ENCODE measurements at places on chromosomes 6 and 20.

DNA sequence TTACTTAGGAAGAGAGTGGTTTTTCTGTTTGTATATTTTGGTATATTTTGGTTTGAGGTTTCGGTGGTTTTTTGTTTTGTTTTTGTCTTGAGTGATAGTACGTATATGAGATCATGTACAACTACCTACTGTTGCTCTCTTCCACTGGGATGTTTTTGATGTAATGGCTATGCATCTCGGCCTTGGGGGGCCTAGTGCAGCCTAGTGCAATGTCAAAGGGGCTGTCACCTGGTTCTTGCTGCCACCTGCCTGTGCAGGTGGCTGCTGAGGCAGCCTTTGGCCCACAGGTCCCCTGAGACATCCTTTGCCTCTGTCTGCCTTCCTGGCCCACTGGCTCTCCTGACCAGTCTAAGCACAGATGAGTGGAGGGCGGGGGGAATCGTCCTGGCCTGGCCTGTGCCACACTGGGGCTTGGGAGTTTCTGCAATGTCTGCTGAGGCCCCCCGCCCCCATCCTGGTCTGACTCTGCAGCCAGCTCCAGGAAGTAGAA is 546.6 kb downstream of the CD83 start:
- DNase-seq: no peak

GRCh38 chr6:37202788-37203491 is 33.0 kb downstream of the PIM1 start:
- no peak for DNase-seq

DNA sequence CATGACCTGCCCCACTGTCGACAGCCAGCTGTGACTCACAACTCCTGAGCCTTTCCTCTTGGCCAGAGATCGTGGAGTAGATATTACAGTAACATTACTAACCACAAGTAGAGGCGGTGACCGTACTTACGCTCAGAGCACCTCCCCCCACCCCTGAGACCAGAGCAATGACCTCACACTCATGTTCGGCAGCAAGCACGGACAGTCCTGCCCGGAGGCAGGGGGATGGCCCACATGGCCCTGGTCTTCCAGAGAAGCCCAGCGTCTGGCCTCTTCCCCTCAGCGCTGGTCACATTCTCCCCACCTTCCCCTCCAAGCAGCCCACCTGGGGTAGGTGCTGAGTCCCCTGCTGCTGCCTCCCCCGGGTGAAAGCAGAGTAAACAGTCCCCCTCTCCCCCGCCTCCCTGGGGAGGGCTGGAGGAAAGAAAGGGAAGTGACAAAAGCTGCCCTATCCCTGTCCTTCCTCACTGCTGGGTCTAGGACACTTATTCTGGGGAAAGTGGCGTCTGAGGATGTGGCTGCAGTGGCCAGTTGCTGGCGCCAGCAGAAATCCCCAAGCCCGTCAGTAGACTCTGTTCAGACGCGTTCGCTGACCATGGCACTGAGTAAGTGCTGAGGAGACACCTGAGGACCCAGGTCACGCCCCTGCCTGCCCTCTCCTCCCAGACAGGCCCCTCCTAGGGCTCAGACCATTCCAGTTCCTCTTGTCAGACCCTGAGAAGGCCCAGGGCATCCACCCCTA is 68.5 kb downstream of the MRPL14 start:
- no peak for DNase-seq

DNA sequence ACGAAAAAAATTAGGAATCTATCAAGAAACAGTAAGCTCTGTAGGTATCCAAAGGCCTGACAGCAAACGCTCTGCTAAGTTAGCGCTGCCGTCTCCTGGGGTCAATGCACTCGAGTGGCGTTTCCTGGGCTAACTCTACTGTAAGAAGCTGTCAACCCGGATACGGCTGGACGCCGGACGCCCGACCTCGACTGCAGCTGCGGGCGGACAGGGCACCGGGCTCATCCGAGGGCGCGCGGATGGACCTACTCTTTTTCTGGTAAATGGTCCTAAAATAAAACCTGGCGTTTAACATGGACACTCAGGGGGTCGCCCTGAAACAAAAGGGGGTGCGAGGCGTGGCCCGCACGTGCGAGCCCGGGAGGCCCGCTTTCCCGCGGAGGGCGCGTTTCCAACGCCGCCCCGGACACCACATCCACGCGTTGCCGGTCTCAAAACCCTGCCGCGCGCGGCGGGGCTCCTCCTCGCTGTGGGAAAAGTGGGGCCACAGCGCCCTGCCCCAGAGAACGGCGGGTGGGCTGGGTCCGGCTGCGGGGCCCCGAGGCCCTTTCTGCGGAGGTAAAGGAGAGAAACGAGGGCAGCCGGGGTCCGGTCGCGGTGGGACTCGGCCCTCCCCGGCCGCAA is 537 bp downstream of the TCP1 start:
- DNase-seq: peak; percentile 53

DNA sequence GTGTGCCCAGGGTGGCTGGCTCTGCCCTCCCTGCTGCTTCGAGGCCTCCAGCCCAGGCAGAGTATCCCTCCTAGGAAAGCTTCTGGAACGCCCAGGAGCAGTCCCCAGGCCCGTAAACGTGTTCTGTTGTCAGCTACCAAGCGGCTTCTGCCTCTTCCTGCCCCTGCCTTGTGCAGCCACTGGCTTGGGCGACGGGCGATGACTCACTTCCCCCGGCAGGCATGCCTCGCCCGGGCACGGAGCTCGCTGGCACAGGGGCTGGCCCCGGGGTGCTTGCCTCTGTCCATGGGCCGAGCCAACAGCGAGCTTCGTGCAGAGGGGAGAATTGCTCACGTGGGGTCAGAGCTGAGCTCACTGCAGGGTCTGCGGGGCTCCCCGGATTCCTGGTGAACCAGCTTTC is 86.7 kb upstream of the THBS2 start:
- DNase-seq: no peak

GRCh38 chr20:378961-379336 is 1.6 kb upstream of the TRIB3 start:
- DNase-seq: no peak

GRCh38 chr6:42304053-42304712 is 86.5 kb upstream of the MRPS10 start:
- no peak for DNase-seq

GRCh38 chr20:37223053-37223452 is 38.6 kb downstream of the GHRH start:
- peak; percentile 83 for DNase-seq

DNA sequence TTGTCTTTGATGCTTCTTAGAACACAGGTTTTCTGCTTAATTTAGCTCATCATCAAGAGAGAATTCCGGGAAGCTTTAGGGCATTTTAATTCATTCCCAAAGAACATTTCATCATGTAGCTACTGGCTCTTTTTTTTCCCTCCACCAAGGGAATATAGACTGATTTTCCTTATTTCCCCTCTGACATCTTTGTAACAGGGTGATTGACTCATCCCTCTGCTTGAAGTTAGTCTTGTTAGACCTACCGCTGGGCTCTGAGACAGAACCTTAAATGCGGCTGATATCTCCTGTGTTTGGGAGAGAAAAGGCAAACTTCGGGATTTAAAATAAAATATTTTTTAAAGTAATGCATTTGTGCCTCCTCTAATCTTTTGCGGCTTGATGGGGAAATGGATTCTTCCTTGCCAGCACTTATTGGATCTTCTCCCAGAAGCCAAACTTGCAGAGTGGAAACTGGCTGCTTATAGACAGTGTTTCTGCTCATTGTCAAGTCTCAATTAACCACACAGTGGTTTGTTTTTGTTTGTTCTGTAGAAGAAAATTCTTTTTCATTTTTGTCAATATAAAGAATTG is 272.7 kb upstream of the PLCB4 start:
- DNase-seq: no peak

GRCh38 chr20:50484271-50484976 is 25.8 kb upstream of the PTPN1 start:
- no peak for DNase-seq

GRCh38 chr6:163691049-163691448 is 276.5 kb downstream of the QKI start:
- DNase-seq: no peak

GRCh38 chr6:39266782-39267355 is 37.6 kb upstream of the KCNK5 start:
- no peak for DNase-seq

- no peak for DNase-seq
Measured at GRCh38 chr20:60812561-60812960, 439.5 kb upstream of the CDH4 start.

- no peak for DNase-seq
Measured at GRCh38 chr6:31723245-31723979, at the start of gene MPIG6B. MPIG6B (plus strand) TSS chr6:31723373; CDS start chr6:31723384, 11 bp downstream.

DNA sequence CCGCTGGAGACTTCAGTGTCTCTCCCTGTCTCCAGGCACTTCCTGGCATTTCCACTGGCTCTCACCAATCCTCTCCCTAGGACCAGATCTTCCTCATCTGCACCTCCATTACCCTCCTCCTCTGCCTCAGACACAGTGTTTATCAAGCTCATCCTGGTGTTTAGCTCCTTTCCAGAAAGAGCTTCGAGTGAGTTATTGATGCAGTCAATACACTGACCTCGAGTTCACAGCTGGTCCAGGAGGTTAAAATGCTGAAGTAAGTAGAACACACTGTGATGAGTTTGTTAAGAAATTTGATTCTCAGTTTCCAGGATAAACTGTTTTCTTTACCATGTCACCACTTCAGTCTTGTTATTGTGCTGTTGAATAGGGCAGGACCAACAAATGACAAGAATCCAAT is 42.1 kb upstream of the ARMC2 start:
- no peak for DNase-seq

DNA sequence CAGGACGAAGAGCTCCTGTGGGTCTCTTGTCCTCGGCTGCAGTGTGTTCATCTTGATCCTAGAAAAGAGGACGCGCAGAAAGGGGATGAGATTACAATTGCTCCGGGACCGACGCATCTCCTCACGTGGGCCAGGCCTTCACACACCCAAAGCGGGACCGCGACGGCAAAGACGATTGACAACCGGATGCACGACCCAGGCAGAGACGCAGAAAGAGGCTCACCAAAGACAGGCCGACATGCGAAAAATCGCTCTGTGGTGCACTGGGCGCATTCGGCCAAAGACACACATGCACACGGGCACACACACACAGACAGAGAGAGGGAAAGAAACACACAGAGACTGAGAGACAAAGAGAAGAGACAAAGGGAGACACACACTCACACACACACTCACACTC is 1089.9 kb upstream of the DEFB115 start:
- no peak for DNase-seq

- no peak for DNase-seq
Measured at GRCh38 chr6:54958446-54958845, 111.9 kb downstream of the FAM83B start.

- no peak for DNase-seq
Measured at GRCh38 chr6:134795691-134796090, 154.2 kb downstream of the ALDH8A1 start.

GRCh38 chr20:59933296-59933848 is at the start of gene SYCP2:
SYCP2 (minus strand) TSS chr20:59933637; CDS start chr20:59922413, 11,224 bp downstream.
- no peak for DNase-seq

- DNase-seq: no peak
Measured at GRCh38 chr6:9732056-9732455, 682.8 kb downstream of the TFAP2A start.

DNA sequence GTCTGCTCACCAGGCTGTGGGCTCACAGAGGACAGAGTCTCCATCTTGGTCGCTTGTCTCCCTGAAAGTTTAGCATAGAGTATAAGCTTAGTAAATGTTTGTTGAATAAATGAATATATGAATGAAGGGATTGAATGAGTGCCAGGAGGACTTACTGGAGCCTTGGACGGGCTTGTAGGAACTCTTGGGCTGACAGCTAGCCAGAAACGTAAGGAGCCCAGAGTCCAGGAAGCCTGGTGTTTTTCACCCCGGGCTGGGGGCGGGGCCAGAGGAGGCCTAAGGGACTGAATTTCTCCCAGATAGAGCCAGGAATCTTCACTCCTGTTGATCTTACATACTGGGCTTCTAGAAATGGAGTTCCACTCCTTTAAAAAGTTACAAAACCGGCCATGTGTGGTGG is 68.5 kb upstream of the SRSF6 start:
- no peak for DNase-seq

- DNase-seq: no peak
Measured at GRCh38 chr6:135067911-135068310, 13.3 kb upstream of the HBS1L start.

DNA sequence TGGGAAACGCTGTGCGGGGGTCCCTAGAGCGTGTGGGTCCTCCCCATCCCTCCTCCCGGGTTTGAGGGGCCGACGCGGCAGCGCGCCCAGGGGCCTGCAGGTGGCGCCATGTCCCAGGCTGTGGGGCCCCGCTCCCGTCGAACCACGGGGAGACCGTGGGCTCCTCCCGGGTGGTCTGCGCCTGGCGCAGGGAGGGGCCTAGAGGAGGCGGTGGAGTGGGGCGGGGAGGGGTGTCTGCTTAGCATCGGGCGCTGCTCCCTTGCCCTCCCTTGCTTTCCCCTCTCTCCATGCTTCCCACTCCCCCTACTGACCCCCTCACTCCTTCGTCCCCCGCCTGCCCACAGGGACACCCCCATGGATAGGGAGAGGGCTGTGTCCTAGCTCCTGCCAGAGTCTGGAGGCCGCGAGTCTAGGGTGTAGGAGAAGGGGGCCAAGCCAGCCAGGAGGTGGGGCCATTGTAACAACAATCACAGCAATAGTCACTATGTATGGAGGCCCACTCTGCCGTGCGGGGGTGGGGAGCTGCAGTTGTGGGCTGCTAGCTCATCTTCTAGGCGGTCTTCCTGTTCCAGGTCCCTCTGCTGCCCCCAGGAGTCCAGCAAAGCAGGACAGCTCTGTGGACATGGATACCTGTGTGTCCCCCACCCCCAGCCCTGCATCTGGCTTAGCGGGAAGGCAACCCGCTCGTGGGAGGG is 51.7 kb downstream of the CHMP4B start:
- DNase-seq: peak; percentile 3

- DNase-seq: no peak
Measured at GRCh38 chr6:105276374-105276773, 96.6 kb upstream of the POPDC3 start.

DNA sequence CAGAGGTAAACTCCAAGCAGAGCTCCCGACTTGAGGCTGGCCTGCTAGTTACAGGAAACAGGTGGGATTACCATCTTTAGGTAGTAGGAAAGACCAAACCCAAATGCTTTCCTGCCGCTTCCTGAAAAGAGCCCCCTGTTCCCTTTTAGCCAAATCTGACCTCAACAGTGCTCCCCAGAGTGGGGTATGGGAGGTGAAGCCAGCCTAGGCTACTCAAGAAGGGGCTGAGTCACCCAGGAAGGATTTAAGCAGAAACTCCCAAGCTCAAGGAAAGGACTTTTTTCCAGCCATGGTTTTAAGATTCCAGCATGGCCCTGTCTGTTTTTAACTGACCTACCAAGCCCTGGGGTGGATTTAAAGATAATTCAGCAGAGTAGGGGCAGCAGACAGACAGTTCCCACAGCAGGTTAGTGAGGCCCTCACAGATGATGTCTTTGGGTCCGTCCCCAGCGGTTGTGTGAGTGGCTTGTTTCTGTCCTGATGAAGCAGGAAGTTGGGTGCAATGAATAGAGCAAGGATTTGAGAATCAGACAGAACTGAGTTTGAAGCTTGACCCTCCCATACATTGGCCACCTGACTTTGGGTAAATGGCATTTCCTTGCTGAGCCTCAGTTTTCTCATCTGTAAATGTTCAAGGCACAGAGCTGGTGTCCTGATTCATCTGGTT is 76.9 kb upstream of the MAFB start:
- no peak for DNase-seq

Data from AML-193 (cell line).